Stimulated activated CD8-positive, alpha-beta memory T cell treated with anti-CD3 and anti-CD28 coated beads, Interleukin-7, amount 100 ng/mL, for 24 hours (primary cell): ENCODE measurements at places on chromosomes 12 and 14.

GRCh38 chr12:6277982-6278438 is 32.5 kb upstream of the PLEKHG6 start:
- peak; percentile 5 for DNase-seq

DNA sequence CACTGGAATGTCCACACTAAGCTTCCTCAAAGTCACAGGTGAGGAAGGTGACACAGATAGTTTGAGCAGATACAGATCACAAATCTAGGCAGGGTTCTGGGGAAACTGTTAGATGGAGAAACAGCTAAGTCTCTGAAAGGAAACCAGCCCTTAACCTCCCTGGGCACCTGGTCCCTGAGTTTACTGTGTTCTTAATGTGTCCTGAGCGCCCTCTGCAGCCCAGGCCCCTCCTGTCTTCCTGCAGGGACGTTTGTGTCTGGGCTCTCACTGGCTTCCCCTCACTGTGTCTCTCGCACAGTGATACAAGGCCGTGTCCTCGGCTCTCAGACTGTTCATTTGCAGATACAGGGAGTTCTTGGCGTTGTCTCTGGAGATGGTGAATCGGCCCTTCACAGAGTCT is 684.3 kb downstream of the TMEM121 start:
- DNase-seq = no peak

DNA sequence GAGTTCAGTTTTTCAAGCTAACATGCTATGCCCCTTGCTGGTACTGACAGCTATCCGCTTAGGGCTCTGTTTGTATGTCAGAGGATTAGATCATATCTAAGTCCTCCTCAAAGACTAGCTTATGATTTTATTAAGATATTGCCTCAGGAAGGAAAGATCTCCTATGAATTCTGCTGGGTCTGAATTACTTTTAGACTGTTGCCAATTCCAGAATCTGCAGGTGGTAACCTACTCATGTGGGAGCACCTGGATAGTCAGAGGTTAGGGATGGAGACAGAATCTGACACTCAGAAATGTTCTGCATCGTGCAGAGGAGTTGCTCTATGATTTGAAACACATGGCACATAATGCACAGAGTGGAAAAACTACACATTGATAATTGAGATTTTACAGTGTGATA is 843.4 kb downstream of the SLC6A15 start:
- DNase-seq = no peak

DNA sequence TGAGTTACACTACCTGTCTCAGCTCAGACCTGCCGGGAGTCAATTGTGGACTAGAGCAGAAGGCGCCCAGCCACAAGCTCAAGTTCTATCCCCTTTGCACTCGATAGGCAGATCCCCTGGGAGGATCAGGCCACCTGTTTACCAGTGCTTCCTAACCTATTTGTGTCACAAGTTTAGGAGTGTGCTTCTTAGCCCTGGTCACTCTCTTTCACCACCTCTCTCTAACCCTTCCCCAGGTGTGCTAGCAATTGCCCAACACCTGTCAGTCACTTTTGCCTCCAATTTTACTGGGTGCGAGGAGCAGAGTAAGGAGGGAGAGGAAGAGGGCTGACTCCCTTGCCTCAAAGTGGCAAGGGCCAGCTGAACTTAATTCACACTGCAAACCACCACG is 745 bp upstream of the NAA30 start:
- no peak for DNase-seq

DNA sequence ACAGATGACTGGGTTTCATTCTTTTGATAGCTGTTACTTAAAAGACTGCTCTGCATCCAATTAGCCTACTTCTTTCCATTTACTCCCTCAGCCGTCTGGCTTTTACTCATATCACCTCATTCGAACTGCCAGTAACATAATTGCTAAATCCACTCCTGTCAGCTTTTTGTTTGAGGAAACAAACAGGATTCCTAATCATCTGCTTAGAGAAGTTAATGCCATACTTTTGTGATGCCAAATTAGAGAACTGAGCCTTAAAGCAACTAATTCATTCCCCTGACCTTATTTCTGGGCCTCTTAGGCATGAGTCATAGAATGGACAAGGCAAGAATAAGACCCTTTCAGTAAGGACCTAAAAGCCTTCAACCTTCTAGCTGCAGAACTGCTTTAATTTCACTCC is 2.9 kb downstream of the OXA1L start:
- no peak for DNase-seq

DNA sequence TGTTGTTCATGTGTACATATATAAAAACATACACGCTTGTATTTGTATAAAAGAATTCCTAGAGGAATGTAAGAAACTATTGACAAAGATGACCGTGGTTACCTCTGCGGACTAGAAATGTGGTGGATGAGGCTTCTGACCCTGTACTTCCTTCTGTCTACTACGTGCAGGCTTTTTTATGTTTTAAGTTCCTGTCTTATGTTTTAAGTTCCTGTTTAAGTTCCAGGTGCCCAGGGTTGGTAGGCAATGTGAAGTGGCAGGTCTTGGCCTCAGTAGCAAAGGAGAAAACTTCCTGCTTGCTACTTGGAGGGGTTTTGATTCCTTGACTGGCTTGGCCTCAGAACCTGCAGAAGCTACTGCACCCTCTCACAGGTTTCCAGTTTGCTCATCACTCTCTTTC is 11.6 kb downstream of the POMT2 start:
- no peak for DNase-seq

DNA sequence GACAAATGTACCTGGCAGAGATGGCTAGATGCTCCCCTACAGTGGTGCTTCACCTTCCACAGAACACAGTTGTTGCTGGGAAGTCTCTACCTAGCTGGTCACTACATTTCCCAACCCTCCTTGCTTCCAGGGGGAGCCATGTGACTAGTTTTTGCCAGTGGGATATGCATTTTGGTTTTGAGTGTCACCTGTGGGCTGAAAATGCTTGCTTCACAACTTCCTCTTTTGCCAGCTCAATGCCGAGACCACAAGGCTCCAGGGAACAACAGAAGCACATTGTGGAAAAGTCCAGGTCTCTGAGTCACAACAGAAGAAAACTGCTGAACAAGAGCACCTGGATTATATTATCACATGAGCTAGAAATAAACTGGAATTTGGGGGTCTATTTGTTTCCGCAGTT is 48.5 kb upstream of the ARHGAP5 start:
- DNase-seq = no peak

GRCh38 chr12:100897240-100897639 is 102.7 kb downstream of the ANO4 start:
- DNase-seq = no peak

GRCh38 chr12:64653123-64653522 is 42.8 kb downstream of the RASSF3 start:
- DNase-seq = no peak

GRCh38 chr14:90545382-90545781 is 148.6 kb downstream of the CALM1 start:
- no peak for DNase-seq

DNA sequence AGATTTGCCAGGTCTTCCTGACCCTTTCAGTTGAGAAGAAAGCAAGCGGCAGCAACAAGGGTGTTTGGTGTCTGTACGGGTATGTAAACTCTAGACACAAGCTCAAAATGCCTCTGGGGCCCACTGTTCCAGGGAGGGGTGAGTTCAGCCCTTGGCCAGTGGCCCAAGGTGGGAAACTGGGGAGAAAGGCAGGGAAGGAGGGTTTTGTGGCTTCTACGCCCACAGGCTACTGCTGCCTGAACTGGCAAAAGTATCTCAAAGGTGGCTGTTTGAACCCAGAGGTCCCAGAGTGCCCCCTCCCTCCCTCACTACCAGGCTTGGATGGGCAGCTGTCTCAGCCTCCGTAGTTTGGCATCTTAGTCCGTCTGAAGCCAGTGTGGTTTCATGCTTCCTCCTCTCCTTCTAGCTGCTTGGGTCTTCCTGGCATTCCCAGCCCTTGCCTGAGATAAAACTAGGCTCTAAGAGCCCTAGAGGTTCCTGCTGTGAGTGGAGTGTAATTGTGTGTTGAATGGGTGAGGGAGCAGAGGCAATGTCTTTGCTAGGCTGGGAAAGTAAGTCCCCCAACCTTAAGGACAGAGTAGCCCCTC is 5.5 kb downstream of the HOXC5 start:
- DNase-seq = no peak

DNA sequence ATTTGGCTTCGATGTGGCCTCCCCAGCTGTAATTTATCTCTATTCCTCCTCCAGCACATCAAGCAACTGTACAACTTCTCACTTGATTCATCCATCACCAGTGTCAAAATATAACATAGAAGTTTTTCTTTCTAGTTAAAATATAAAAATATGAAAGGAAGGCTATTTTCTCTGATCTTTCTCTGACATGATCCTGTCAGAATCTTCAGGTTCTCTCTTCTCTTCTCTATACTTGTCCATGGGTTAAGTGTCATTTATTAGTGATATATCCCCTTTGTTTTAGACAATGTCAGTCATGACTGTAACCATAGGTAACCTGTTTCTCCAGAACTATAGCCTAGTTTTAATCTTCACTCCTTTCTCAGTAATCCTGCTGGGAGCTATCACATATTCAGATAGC is 132.5 kb upstream of the G2E3 start:
- no peak for DNase-seq

DNA sequence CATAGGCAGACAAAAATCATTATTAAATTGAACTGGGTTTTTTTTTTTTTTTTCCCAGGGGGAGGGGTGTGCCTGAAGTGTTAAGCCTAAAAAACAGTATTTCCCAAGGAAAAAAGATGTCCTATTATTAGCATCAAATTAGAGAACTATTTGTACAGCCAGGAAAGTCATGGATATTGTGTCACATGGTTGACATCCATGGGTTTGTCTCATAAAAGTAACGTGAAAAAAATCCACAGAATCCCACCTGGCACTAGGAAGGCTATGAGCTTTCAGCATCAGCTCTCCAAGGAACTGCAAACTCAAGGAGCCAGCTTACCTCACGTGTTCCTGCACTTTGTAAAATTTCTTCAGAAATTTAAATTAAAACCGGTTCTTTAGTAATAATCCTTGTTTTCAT is 69.1 kb upstream of the EGLN3 start:
- no peak for DNase-seq

- no peak for DNase-seq
Observed at GRCh38 chr14:94292872-94293577, at the start of gene SERPINA10. TSS of gene SERPINA10 (minus strand) at chr14:94293268. CDS start at chr14:94290593, 2,675 bp downstream.

DNA sequence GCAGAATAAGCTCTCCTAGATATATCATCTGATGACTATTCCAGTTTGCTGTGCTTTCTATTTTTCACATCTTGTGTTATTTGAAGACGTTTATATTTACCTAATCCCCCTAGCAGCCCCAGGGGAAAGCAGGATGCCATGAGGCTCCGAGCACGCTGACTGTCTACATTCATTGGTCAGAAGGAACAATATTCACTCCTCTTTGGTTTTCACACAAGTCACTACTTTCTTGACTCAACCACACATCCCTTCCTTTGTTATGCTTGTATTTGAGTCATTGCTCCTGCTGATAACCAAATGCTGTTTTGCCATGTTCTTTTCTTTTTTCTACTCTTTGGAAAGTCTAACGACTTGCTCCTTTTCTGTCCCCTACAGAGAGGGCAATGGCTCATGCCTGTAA is 86.5 kb upstream of the SLC38A2 start:
- no peak for DNase-seq

DNA sequence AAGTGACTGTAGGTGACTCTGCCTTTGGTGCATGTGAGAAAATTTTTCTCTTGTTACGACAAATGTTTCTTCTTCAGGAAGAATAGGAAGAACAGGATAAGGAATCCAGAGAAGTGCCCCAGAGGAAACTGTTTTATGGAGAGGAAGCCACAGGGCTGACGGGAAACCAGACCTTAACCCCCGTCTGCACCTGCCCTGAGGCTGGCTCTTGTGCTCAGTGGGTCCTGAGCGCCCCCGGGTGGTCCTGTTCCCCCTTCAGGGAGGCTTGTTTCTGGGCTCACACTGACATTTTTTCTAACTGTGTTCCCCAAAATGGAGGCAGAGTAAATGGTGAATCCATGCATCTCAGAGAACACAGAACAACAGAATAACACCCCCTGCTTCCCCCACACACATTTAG is 691.8 kb downstream of the TMEM121 start:
- no peak for DNase-seq

DNA sequence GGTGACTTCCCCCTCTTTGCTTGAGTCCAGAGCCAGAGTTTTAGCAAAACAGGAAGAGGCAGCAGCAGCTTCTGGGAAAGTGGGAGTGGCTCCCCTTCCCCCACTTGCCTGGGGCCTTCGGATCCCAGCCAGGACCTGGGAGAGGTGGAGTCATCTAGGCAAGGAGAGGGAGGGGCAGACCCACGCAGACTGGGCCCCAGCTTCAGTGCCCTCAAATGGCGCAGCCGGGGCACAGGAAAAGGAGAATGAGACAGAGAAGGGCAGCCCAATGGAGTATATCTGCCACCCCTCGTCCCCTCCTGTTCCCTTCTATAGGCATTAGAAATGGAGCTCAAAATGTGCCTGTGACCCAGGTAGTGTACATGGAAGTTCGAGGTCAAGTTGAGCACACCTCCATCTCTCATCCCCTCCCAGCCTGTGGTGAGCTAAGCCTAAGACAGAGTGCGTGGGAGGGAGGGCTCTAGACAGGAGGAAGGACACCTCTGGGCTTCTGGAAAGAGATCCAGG is 9.3 kb upstream of the HDAC7 start:
- DNase-seq = no peak

DNA sequence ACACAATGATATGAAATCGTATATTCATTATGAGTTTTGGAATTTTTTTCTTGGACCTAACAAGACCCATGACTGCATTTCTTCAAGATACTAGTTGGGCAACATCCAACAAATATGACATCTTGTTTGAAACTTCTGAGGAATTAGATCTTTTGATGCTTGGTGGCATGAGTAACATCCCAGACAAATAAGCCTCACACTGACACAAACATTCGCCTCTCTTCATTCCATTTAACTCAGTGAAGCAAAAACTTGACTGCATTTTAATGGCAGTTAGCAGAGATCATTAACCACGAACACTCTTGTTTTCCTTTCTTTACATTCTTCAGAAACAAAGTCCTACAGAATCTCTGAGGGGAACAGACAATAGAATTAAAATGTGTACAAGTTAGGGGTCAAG is 758.3 kb downstream of the C12orf50 start:
- DNase-seq = no peak

GRCh38 chr14:49598189-49598484 is 603 bp upstream of the LRR1 start:
- DNase-seq = no peak

DNA sequence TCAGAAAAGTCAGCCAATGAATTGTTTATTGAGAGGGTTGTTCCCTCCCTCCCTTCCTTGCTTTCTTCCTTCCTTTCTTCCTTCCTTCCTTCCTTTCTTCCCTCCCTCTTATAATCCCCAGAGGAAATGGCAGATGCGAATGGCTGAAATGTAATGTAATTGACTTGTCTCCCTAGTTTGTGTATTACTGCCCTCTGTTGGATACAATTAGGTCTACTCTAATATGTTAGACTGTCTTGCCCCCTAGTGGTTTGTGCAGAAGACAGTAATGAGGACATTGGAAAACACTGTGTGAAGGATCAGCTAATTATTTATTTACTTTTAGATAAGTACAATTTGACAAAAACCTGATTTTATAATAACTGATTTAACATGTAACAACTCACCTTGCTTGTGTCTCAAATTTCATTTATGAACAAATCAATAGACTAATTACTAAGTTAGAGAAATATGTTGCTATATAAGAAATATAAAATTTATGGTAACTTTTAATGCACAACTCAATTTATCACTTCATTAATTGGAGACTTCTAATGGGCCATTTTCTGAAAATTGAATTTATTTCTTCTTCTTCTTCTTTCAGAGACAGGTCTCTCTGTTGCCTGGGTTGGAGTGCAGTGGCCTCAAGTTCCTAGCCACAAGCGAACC is 229.8 kb upstream of the LRIG3 start:
- no peak for DNase-seq
